Stimulated activated CD8-positive, alpha-beta memory T cell treated with anti-CD3 and anti-CD28 coated beads, Interleukin-2, amount 100 ng/mL, for 1 hour (primary cell): ENCODE measurements at places on chromosomes 4 and X.

- no peak for DNase-seq
Measured at GRCh38 chrX:152895724-152896420, 2.0 kb upstream of the ZNF185 start.

- no peak for DNase-seq
Measured at GRCh38 chr4:34636623-34637022, 1607.7 kb downstream of the ARAP2 start.

DNA sequence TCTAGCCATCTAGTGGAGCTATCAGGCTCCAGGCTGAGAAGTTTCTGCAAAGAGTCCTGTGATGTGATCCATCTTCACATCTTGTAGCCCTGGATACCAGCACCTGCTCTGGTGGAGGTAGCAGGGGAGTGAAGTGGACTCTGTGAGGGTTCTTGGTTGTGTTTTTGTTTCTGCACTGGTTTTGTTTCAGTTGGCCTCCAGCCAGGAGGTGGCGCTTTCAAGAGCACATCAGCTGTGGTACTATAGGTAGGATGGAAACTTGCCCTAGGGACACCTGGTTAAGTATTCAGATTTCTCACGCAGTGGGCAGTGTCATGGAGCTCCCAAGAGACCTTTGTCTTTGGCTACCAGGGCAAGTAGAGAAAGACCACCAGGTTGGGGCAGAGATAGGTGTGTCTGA lies 257.5 kb upstream of the SLC7A11 start:
- DNase-seq, result no peak

- no peak for DNase-seq
Measured at GRCh38 chr4:159374749-159375530, 272.1 kb downstream of the RAPGEF2 start.

DNA sequence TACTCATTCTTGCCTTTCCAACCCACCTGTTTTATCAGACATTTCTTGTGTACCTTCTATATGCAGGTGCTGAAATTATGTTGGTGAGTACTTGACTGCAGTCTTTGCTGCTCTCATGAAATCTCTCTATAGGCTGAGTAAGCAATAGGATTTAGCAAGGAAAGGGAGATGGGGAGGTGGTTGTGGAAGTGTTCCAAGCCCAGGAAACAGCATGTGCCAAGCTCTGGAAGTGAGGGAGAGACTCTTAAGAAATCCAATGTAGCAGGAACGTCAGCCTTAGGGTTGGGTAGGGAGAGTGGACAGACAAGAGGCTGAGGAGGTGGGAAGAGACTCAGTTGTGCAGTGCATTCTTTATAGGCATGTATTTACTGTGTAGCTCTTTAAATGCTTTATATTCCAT lies 5.6 kb downstream of the SEPTIN11 start:
- no peak for DNase-seq

DNA sequence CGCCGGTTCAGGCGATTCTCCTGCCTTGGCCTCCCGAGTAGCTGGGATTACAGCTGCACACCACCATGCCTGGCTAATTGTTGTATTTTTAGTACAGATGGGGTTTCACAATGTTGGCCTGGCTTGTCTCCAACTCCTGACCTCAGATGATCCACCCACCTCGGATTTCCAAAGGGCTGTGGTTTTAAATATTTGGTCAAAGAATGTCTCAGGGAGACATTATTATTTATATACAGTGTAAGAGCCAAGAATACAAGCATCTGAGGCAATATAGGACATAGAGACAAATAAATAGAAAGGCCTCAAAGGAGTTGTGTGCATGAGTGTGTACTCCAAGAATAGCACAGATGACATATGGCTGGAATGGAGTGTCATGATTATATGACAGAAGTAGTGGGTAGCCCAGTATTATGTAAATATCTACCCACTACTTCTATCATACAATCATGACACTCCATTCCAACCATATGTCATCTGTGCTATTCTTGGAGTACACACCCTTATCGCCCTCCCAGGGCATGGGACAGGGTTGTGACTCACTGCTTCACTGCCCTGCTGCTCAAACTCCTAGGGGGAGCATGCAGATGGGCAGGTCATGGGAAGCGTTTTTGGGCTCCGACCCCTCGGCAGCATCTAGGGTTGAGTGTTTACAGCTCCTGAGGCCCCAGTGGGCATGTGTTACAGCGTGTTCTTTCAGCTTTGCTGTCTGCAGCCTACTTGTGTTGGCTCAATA lies 1649.8 kb upstream of the PCDH10 start:
- no peak for DNase-seq

DNA sequence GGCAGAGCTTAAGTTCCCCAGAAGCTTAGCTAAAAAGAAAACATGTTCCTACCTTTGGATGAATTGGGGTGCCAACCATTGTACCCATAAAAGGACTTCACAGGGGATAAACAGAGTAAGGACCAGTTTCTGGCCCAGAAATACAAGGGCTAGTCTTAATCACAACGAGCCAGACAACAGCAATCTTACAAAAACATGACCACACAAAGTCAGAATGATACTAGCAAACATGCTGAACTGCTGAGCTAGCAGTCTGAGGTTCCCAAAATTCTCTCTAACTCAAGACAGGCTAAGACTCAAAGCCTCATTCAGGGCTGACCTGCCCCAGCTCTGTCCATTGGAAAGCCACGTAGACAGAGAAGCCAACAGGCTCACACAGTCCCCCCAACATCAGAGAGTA lies 40.3 kb downstream of the ATP11C start:
- DNase-seq, result no peak

DNA sequence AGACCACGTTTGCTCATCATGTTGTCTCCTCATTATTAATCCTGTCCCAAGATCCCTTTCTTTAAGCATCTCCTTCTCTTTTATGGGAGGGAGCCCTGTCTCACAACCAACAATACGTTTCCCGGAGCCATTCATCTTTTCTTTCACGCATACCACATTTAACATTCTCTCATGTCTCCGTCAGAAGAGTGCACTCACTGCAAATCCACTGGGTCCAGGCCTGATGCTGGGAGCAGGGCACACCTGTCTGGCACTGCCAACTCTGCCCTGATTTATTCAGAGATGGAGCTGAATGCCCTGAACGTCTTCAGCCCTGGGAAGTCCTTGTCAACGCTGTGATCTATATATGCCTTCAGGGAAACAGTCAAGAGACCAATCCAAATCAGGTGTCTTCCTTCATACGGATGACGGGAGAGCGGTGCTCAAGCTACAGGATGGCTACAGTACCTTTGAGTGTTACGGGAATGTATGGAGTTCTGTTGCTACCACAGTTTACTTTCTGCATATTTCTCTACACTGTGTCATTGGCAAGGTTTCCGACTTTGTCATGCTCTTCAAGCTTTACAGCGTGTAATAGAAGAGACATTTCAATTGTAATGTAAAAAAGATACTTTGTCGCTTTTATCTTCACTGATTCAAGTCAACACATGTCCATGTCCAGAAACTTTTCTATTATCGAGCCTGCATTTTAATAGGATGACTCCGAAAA lies 140.4 kb upstream of the SLITRK2 start:
- DNase-seq, result no peak

DNA sequence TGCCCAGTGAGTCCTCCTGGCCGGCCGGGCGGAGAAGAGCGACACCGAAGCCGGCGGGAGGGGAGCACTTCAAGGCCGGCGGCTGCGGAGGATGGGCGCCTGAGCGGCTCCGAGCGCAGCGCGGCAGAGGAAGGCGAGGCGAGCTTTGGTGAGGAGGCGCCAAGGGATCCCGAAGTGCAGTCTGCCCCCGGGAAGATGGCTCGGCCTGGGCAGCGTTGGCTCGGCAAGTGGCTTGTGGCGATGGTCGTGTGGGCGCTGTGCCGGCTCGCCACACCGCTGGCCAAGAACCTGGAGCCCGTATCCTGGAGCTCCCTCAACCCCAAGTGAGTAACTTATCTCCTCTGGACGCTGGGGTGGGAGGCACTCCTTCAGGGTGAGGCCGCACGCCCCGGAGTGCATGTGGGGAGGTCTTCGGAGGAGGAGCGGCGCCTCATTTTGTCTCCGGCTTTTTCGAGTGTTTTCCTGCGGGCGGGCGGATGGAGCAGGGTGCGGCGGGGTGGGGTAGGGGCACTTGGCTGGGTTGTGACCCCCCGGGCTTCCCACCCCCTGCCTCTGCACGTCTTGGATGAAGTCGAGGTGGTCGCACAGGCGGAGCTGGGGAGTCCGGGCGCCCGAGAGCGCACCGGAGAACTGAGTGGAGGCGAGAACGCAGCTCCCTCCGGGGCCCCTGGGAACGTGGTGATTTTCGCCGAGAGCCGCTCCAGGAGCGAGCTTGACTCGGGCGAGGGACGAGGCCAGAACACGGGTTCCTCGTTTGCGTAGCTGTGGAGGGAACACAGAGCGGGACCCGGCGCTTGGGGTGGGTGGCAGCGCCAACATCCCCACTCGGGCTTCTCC lies 979 bp downstream of the EFNB1 start:
- no peak for DNase-seq

- DNase-seq, result no peak
Measured at GRCh38 chr4:34469516-34469915, 1774.8 kb downstream of the ARAP2 start.

- no peak for DNase-seq
Measured at GRCh38 chr4:161555689-161556660, 607.8 kb downstream of the FSTL5 start.

GRCh38 chr4:79747252-79747651 lies 325.8 kb downstream of the ANTXR2 start:
- no peak for DNase-seq

- DNase-seq, result no peak
Measured at GRCh38 chr4:28391877-28392276, 1531.2 kb downstream of the STIM2 start.
